ENCODE measurements at places on chromosomes 2 and 18.
A peak's percentile ranks its signal among the peaks of the same experiment; 100 is the strongest.

GRCh38 chr2:147524912-147525311 lies 319.9 kb upstream of the ACVR2A start:
- no peaks in the 10 kb centered on the region for H3K4me1 ChIP-seq
- no peak for DNase-seq
- H3K27me3 ChIP-seq, result no peaks in the 10 kb centered on the region
- no peak overlapping the region for H3K27ac ChIP-seq
- H3K36me3 ChIP-seq, result no peaks in the 10 kb centered on the region

GRCh38 chr2:158690823-158691222 lies 104.3 kb upstream of the DAPL1 start:
- no peak overlapping the region for H3K27ac ChIP-seq
- no peaks in the 10 kb centered on the region for H3K27me3 ChIP-seq
- H3K4me1 ChIP-seq, result no peaks in the 10 kb centered on the region
- no peak for DNase-seq

GRCh38 chr2:28080911-28081310 lies 190.4 kb downstream of the BABAM2 start:
- no peaks in the 10 kb centered on the region for H3K36me3 ChIP-seq
- H3K27ac ChIP-seq, result no peak overlapping the region
- DNase-seq, result no peak
- H3K4me1 ChIP-seq, result peaks cover 31% of the 10 kb centered on the region
- no peak overlapping the region for H3K4me3 ChIP-seq

GRCh38 chr18:9743200-9744016 lies 35.3 kb downstream of the RAB31 start:
- H3K27ac ChIP-seq, result peak overlapping the region; percentile 84
- DNase-seq, result no peak
- H3K36me3 ChIP-seq, result no peaks in the 10 kb centered on the region
- no peak overlapping the region for H3K4me3 ChIP-seq

- H3K4me3 ChIP-seq, result no peak overlapping the region
- H3K27me3 ChIP-seq, result no peaks in the 10 kb centered on the region
- H3K4me1 ChIP-seq, result no peaks in the 10 kb centered on the region
- no peak for DNase-seq
- H3K36me3 ChIP-seq, result no peaks in the 10 kb centered on the region
Observed at GRCh38 chr2:74406035-74406434, 15.4 kb downstream of the C2orf81 start.

GRCh38 chr2:193556766-193557470 lies 1362.2 kb upstream of the TMEFF2 start:
- no peak for DNase-seq
- no peak overlapping the region for H3K4me3 ChIP-seq
- H3K36me3 ChIP-seq, result no peaks in the 10 kb centered on the region
- no peaks in the 10 kb centered on the region for H3K27me3 ChIP-seq

DNA sequence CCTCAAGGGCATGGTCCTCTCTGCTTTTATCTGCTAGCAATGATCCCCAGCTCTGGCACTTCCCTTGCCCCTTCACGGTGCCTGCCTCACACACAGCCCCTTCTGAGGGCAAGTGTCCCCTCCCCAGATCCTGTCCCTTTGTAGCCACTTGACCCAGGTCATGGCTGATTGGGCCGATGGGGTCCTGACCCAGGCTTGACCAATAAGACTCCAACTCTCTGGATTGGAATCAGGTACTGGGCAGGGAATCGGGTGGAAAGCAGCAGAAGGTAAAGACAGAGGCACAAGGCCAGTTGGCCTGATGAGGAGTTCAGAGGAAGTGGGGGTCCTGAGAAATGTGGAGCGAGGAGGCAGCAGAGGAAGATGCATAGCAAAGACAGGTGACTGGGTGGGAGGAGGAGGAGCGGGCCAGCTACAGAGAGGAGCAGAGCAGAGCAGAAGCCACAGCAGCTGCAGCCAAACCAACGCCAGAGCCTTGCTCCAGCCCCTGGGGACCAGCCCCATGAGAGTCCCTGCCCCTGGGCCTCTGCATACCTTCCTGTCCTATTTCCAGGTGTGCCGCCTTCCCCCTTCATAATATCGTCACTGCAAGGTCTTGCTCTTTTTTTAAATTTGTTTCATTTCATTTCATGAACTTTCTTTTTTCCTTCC lies 39.1 kb downstream of the CAPN13 start:
- no peaks in the 10 kb centered on the region for H3K36me3 ChIP-seq
- no peak overlapping the region for H3K4me3 ChIP-seq
- peaks cover 44% of the 10 kb centered on the region for H3K27me3 ChIP-seq
- H3K27ac ChIP-seq, result no peak overlapping the region

DNA sequence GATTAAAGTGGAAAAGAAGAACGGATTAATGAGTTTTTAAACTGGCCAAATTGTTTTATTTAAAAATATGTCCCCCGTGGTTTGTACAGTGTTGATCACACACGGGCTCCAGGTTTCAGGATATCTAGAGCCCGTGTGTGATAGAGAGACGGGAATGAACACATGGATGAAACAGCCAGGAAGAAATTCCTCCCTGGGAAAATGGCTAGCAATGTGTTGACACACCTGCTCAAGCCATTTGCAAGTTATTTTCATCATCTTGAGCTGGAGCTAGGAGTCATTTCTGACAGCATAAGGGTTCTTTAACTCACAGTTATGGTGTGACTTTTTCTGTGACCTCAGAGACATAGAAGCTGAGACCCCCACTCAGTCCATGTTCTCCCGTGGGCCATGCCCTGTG lies 81.6 kb downstream of the LRRFIP1 start:
- no peaks in the 10 kb centered on the region for H3K27me3 ChIP-seq

GRCh38 chr2:206408323-206409320 lies 34.7 kb upstream of the ADAM23 start:
- H3K36me3 ChIP-seq, result no peaks in the 10 kb centered on the region
- H3K27me3 ChIP-seq, result no peaks in the 10 kb centered on the region
- no peak overlapping the region for H3K4me3 ChIP-seq
- H3K27ac ChIP-seq, result no peak overlapping the region
- DNase-seq, result no peak

DNA sequence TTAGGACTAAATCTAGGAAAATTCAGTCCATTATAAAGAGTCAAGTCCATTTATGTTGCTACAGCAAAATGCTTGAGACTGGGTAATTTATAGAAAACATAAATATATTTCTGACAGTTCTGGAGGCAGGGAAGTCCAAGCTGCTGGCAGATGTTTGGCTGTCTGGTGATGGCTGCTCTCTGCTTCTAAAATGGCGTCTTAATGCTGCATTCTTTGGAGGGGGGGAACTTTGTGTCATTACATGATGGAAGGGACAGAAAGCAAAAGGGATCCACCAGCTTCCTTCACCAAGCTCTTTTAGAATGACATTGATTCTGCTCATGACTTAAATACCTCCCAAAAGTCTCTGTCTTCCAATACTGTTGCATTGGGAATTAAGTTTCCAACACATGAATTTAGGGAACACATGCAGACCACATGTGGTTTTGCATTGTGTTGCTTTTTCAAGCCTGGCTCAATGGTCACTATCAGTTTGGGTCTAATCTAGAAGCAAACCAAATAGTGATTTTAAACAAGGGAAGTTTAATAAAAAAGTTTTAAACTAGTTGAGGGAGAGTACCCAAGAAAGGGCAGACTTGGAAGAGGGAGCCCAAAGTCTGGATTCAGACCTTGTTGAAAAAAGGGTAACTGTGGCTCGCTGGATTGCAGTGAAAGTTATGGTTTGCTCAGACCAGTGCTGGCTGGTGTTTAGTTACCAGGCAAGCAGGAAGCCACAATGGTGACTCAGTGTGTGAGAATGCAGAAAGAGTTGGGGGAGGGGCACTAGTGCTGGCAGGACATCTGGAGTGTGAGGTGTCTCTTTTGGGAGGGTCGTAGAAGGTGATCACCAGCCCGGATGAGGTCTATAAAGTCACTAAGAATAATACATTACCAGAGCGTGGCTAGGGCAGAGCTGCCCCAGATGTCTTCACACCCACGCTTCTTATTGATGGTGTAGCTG lies 30.8 kb downstream of the C18orf54 start:
- H3K27me3 ChIP-seq, result no peaks in the 10 kb centered on the region
- H3K36me3 ChIP-seq, result no peaks in the 10 kb centered on the region
- no peak overlapping the region for H3K27ac ChIP-seq
- DNase-seq, result no peak
- no peaks in the 10 kb centered on the region for H3K4me1 ChIP-seq
